Activated CD4-positive, alpha-beta T cell treated with anti-CD3 and anti-CD28 coated beads, Interleukin-2, amount 50 U/mL, for 48 hours (primary cell): ENCODE measurements at places on chromosomes 7 and 10.

- DNase-seq: no peak
Observed at GRCh38 chr7:71096351-71096750, 35.6 kb upstream of the GALNT17 start.

DNA sequence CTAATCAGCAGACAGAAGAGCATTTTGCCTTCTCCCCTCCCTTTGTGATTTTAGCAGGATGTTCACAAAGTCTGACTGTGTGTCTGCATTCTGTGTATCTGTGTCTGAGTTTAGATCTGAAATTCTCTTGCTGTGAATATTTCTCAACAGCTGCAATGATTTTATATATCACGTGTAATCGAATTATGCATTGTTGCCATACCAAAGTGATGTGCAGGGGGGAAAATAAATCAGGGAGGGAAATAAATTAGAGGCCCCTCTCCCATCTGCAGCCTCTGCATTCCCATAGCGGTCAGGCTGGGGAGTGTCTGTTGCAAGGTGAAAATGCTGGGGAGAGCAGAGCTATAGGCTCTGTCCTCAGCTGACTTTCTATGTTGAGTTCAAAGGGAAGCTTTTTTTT, 209.0 kb downstream of the LRMDA start:
- DNase-seq: no peak

DNA sequence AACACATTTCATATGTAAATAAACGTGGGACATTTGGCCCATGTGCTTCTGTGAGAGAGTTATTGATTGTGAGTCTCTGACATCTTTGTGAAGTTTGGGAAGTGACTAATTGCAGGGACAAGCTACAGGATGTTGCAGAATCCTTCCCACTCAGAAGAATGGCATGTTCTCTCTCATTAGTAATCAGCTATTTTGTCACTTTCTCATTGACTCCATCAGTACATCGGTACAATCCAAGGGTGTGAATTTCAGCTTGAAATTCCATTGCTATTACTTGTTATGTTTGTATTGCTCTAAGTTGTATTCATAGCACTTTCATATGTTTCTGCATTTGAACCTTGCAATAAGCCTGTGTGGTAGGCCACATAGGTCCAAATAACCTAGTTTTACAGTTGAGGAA, 100.0 kb upstream of the KCNMA1 start:
- no peak for DNase-seq

- no peak for DNase-seq
Observed at GRCh38 chr7:140235114-140235513, 58.3 kb upstream of the KDM7A start.

GRCh38 chr10:96998329-96998888, 166.3 kb downstream of the LCOR start:
- DNase-seq: no peak

DNA sequence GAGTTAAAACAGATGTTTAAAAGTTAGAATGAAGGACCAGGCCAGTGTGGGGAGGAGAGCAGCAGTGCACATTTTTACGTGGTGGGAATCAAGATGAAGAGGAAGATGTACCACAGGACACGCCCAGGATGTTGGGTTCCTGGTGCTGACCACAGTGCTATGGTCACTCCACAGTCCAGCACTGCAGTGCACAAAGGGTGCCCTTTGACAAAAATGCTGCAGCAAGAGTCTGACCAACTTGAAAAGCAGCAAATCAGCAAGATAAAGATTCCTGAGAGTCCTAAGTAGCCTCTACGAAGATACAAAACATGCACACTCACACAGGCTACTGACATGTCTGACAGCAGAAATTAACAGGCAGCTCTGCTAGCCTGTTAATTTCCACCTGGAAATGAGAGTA, 107.1 kb downstream of the PIP4K2A start:
- no peak for DNase-seq

DNA sequence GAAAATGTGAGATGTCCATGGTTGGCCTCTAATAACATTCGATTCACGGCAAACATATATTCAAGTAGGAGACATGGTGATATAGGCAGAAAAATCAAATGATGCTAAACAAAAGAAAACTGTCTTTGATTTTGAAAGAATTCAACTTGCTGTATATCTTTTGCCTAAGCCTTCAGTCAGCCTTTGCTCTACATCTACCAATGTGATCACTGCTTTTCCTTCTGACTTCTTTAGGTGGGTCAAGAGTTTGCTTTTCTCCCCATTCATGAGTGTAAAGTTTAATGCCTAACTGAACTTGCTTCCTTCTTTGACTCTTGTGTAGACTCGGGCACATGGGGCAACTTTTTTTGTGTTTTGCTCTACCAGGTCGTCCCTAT, 417 bp upstream of the HIF1AN start:
- no peak for DNase-seq

- DNase-seq: peak; percentile 62
Observed at GRCh38 chr7:130180571-130181262, 24.5 kb downstream of the TMEM209 start.

DNA sequence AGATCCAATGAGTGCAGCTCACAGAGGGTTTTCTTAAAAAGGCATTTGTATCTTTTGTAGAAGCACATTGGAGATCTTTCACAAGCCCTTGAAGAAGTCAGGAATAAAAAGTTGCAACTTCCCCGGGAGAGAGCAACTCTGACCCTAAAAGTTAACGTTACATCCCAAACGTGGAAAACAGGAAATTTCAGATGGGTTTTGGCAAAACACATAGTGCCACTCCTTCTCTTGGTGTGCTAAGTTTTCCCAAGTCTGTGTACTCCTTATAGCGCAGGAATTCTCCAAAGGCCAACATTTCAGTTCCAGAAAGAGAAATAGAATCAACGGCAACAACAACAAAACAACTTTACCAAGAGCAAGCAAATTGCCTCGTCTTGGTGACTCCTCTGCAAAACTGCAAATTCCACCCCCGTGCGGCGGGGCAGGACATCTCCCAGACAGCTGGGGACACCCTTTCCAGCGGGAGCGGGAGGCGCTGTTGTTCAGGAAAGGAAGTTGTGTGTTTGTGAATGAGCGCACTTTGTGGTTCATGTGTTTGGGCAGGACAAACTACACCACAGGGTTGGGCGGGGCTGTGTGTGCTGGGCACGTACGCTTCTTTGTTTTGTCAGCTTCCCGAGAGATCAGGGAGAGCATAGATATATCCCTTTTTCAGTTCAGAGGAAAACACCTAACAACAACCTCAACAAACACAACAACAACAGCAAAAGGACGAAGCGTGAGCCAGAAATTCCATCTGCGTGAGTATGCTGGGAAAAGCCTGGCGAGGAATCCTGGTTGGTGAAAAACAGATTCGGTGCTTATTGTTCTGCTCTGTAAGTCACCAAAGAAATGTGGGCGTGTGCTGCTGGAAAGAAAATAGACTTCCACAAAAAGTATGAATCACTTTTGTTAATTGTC, 294.7 kb upstream of the PITRM1 start:
- peak; percentile 29 for DNase-seq

- DNase-seq: no peak
Observed at GRCh38 chr7:84105586-84105985, 89.0 kb downstream of the SEMA3A start.

DNA sequence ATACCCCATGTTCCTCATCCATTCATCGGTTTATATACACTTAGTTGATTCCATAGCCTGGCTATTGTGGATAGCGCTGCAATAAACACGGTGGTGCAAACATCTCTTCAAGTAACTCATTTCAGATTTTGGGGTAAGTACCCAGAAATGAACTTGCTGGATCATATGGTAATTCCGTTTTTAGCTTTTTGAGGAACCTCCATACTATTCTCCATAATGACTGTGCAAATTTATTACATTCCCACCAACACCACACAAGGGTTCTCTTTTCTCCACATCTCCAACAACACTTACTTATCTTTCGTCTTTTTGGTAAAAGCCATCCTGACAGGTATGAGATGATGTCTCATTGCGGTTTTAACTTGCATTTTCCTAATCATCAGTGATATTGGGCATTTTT, 3.7 kb downstream of the NPFFR1 start:
- DNase-seq: no peak
